ENCODE measurements at places on chromosomes 1 and 21.
A peak's percentile ranks its signal among the peaks of the same experiment; 100 is the strongest.

DNA sequence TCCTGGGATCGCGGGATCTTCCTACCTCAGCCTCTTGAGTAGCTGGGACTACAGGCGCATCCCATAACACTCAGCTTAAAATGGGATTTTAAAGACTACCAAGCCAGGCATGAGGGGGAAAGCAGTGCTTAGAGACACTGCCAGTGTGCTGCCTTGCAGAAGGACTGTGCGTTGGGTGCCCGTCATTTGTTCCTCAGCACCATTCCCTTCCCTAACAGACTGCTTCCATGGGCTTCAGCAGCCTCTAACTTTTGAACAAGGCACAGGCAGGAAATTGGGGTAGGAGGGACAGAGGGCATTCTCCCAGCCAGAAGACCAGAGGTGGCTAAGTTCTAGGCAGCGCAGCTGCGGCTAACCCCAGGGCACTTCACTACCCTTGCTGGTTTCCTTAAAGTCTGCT, 73.9 kb upstream of the USP24 start:
- DNase-seq: no peak

GRCh38 chr1:24119859-24120756, 8.2 kb upstream of the MYOM3 start:
- no peak for DNase-seq

GRCh38 chr1:181809991-181810545, 251.4 kb downstream of the ZNF648 start:
- no peak for DNase-seq

- no peak for DNase-seq
Observed at GRCh38 chr1:170586321-170587252, 54.6 kb downstream of the GORAB start.

GRCh38 chr1:234893725-234894630, 234.7 kb downstream of the TOMM20 start:
- peak; percentile 35 for DNase-seq

All from stimulated activated CD4-positive, alpha-beta T cell treated with anti-CD3 and anti-CD28 coated beads, Interleukin-4, amount 100 ng/mL, for 1 hour (primary cell).